ENCODE measurements at places on chromosomes 2 and 18.

DNA sequence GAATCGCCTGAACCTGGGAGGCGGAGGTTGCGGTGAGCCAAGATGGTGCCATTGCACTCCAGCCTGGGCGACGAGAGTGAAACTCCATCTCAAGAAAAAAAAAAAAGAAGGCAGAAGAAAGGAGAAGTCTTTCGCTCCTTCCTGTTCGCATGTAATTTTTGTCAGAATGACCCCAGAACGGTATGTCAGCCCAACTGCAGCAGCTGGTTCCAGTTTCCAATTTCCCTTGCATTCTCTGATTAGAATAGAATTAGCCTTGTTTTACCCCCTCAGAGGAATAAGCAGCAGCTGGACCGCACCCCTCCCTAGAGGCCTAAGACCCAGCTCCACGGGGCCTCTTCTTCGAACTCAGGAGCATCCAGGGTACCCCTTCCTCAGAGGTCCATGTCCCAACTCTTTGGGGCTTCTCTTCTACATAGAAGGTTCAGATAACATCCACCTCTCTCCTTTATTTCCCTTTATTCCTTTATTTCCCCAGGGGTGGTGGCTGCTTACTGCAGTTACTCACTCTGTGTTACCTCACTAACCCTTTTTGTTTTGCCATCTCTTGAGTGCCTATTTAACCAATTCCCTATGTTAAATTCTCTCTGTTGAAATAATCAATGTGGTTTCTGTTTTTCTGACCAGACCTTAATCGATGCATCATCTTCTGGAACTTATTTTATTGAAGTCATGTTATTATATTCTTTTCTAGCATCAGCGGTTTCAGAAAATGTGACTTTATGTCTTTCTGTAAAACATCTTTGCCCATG lies 7.2 kb upstream of the PUM2 start:
- DNase-seq: no peak

- no peak for DNase-seq
These were observed 33.6 kb downstream of the TTC32 start for GRCh38 chr2:19868224-19868623.

DNA sequence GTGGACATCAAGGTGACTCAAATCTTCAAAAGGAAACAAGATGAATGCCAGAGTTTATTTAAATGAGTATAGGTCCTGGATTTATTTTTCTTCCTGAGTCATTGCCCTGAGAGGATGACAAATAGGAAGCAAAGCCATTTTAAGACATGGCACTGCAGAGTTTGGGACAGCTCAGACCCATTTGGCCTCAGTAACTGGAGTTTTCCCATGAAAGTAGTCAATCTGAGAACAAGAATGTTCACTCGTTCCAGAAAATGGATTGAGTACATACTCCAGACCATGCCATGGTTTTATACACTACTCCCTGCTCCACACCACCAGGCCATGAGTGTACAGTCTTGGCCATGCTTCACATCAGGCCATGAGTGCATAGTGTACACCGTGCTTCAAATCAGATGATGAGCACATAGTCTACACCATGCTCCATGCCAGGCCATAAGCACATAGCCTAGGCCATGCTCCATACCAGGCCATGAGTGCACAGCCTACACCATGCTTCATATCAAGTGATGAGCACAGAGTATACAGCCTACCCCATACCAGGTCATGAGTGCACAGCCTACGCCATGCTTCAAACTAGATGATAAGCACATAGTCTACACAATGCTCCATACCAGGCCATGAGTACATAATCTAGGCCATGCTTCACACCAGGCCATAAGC lies 202.4 kb downstream of the FBXO15 start:
- peak; percentile 37 for DNase-seq

- DNase-seq: no peak
These were observed 142.6 kb downstream of the INHBB start for GRCh38 chr2:120488531-120488930.

DNA sequence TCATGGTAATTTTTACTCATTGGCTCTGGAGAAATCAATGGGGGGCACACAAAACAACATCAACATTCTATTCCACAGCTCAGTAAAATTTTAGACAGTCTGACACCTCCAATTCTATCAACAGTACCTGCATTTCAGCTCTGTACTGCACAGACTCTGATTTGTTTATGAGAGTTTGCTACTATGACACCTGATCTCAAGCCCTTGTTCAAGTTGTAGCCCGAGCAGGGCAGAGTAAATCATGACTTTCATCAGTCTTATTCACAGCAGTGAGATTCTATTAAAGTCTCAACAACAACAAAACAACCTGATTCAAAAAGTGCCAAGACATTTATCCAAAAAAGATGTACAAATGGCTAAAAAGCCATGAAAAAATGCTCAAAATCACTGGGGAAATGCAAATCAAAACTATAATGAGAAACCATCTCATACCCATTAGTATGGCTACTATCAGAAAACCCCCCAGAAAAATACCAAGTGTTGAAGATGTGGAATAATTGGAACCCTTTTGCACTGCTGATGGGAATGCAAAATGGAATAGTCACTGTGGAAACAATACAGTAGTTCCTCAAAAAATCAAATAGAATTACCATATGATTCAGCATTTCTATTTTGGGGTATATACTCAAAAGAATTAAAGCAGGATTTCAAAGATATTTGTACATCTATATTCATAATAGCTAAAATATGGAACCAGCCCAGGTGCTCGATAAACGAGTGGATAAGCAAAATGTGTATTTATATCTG lies 71.7 kb upstream of the RBMS1 start:
- no peak for DNase-seq

Measured in bronchial epithelial cell (primary cell).